ENCODE measurements at places on chromosomes 4 and X.

DNA sequence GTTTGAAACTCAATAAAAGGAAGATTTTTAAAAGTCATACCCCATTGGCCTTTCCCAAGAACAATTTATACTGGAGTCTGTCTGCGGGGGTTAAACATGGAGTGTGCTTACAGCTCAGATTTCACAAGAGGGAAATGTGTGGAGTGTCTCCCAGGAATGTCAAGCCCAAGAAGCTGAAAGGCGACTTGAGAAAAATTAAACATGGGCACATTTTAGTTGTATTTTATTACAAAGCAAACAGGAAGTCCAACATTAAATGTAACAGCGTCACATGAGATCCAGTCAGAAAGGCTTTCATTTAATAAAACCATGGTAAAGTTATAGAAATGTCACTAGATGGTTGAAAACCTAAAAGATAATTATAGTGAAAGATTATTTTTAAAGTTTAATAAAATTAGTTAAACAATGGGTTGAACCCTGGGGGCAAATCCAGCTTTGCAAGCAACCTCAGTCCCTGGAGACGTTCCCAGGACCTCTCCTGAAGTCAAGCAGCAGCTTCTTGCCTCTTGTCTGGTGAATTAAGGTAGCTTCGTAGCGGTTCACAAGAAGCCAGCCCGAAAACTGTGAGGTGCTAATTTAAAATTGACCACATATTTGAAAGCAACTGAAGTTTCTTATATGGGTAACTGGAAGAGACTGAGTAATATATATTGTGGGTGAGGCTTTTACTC lies 168.4 kb upstream of the EDNRA start:
- DNase-seq: no peak

DNA sequence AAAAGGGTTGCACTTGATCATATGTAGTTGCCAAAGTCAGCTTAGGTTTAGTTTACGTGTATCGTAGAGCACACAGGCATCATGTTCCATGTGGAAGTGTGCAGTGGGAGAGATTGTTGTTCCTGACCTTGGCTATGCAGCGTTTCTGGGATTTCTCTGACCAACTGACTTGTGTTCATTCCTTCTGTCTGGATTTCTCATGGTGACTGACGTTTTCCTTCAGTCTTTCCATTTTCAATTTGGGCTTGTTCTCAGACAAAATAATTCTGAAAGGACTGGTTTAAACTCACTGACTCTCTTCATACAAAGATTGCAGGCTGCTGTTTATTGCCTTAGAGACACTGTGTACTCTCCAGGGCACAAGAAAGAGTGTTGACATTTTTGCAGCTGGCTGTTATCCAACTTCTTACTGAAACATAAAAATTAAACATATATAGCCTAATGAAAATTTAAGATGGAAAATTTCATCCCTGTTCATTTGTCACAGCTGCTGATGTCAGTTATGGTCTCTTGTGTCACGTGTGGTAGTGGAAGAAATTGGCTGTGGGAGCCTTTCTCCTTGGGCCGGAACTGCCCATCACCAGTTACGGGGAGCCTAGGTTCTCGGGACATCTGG lies 95.4 kb downstream of the TNIP2 start:
- no peak for DNase-seq

GRCh38 chrX:7987160-7988012 lies 60.2 kb upstream of the PNPLA4 start:
- DNase-seq: peak; percentile 82

DNA sequence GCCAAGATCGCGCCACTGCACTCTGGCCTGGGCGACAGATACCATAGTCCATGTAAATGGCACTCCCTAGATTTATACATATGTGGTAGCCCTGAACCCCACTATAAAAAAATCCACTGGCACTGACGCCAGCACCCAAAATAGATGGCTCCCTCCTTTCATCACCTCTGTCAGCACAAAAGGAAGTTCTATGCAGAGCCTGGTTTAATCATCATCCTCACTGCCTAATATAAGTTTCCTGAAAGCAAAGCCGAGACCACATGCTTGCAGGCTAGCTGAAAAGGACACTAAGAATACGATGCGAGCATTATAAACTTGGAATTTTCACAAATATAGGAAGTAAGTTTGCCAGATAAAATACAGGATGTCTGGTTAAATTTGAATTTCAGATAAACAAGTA lies 27.5 kb upstream of the DOCK11 start:
- no peak for DNase-seq

DNA sequence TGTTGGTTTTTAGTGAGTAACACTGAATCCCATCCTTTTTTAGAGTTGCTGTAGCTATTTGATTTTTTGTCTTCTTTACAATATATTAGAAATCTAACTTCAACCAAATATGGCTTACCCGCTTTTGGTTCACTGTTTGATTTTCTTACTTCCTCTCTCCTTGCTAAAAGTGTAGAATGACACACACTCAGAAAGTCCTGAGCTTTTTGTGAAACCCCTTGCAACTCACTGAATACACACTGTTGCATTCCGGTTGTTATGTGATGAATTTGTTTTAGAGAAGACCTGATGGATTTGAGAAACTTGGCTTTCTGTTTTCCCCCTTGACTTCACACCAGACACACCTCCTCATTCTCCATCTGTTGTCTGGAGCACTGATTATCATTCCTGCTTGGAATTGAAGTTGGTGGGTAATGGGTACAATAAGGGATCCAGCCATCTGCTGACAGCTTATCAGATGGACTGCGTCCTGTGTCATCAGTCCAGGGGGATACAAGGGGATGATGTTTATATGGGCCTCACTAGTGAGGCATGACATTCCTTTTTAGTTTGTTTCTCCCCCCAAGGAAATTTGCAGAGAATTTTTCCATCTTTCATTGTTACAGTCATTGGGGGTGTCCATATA lies 5.2 kb downstream of the TMEM164 start:
- no peak for DNase-seq

GRCh38 chr4:130028552-130028951 lies 932.6 kb downstream of the C4orf33 start:
- DNase-seq: peak; percentile 78

GRCh38 chr4:138298866-138299265 lies 56.7 kb upstream of the SLC7A11 start:
- DNase-seq: peak; percentile 6

GRCh38 chr4:73193155-73193554 lies 65.4 kb downstream of the ANKRD17 start:
- no peak for DNase-seq

DNA sequence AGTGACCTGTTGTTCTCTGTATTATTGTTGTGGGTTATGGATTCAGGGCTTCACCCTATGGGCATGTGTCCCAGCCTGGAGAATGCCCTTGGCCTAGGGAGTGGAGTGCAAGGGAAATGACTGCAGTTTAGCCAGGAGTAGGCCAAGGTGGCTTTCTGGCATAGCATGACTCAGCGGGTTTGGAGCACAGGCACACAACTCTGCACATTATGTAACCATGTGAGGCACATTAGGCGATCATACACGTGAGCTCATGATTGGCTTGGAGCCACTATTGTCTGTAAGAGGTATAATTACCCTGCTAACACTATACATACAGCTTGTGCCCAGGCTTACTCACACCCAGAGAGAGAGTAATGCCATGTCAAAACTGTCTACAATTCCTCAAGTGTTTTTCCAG lies 35.1 kb upstream of the TACR3 start:
- DNase-seq: peak; percentile 17

- DNase-seq: no peak
Measured at GRCh38 chr4:47505666-47506065, 20.6 kb downstream of the ATP10D start.

- DNase-seq: no peak
Measured at GRCh38 chrX:85993539-85994197, 53.7 kb downstream of the CHM start.

GRCh38 chr4:14726441-14726840 lies 275.8 kb upstream of the CPEB2 start:
- DNase-seq: no peak

- DNase-seq: no peak
Measured at GRCh38 chr4:137749466-137749865, 217.2 kb upstream of the PCDH18 start.

DNA sequence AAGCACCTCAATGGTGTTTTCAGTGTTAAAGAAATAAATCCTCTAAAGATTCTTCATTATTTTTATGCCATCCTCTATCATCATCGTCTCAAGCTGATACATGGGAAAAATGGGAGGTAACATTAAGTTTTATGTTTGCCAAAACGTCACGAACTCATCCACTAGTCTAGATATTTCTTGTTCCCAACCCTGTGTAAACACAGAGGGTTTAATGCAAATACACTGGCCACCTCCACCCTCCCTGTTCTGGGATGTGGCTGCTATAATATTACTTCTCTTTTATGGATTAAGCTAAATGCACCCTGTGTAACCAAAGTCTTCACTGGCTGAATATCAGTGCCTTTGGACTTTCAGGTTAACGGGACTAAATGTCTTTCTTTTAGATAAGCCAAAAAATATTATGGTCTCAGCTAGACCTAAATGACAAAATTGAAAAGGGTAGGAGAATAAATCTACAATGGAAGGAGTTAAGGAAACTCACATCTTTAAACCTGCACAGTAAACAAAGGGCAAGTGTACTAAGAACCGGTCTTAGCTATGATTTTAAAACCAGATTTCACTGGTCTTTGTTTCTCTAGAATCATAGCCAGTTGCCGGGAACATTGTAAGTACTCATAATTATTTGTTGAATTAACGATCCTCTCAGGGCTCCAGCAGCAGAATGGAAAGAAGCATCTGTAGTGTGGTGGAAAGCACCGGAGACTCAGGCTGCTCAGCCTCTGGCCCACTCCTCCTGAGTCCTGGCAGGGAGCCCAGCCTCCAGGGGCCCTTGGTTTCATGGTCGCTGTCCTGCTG lies 103.5 kb upstream of the NOCT start:
- no peak for DNase-seq

- DNase-seq: no peak
Measured at GRCh38 chrX:3803305-3803704, 89.9 kb upstream of the PRKX start.

DNA sequence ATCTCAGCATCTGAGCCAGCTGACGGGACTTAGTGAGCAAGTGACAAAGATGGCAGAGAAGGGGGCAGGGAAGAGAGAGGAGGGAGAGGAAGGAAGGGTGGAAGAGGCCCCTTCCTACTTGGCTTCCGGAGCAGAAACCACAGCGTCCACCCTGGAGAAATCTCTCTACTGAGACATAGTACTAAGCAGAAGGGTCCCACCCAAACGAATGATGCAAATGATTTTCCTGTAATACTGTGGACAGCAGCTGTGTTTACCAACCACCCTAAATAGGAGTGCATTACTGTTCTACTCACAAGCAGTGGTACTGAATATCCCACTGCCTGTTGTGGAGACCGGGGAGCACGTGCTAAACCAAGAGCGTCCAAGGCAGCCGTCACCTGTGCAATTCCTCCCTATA lies 29.4 kb downstream of the DTHD1 start:
- DNase-seq: peak; percentile 97

DNA sequence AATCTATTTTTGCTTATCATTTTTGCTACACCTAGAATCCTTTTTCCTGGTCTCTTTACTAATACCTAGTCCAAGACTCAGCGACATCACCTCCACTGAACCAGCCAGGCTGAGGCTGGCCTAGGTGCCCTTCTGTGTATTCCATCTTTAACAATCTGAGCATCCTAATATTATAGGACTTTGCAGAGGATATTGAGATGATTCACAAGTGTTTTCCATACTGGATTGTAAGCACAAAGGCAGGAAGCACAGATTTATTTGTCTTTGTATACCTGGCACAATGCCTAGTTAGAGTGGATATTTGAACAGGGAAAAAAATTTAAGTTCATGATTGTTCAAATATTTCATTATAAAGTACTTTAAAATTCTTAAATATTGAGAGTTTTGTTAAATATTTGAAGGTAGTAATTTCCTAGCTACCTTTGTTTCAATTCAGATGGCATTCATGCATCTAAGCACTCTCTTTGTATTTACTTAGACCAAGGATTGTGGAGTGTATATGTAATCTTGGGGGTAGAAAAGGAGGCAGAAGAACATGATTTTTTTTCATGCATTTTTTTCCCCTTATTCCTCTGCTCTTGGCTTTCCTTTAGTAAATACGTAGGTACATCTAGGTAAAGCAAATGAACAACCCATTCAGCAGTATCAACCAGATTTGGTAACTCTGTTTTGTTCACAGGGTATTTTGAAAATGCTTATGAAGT lies 18.4 kb downstream of the SMARCA5 start:
- DNase-seq: no peak

GRCh38 chr4:8185295-8185694 lies 13.8 kb upstream of the SH3TC1 start:
- peak; percentile 79 for DNase-seq

DNA sequence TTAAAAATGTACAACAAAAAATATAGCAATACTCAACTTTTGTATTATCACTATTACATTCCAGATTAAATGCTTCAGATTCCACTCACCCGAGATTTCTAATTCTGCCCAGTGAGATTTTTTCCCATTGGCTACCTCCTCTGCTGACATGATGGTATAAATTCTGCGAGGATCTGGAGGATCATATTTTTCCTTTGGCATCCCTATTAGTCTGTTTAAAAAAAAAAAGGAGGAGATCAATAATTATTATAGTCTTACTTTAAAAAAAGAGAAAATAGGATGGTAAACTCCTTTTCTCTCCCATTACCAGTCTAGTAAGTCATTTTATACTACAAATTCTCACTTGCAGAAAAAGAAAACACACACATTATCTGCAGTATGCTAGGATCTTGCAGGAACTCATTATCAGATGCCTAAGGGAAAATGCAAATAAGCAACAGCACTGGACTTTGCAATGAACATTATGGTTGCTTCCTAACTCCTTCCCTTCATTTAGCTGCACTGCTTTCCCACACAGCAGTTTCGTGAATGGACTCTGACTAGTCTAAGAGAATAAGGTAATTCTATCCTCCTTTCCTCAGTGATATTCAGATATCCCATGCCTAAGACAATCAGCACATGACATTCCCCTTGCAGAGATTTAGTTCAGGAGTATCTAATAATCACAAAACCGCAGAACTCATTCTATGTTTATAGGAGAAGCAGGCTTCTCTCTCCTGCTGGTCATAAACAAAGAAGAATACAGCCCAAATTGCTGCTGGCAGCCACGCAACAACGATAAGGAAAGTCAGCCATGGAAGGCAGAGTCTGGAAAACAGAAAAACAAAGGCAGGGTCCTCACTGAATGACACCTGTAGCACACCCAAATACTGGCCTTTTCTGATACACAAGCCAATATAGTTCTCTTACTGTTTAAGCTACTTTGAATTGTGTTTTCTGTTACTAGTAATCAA lies 42.7 kb downstream of the CNOT6L start:
- DNase-seq: no peak

- DNase-seq: no peak
Measured at GRCh38 chr4:184415071-184415470, 59.3 kb downstream of the IRF2 start.

DNA sequence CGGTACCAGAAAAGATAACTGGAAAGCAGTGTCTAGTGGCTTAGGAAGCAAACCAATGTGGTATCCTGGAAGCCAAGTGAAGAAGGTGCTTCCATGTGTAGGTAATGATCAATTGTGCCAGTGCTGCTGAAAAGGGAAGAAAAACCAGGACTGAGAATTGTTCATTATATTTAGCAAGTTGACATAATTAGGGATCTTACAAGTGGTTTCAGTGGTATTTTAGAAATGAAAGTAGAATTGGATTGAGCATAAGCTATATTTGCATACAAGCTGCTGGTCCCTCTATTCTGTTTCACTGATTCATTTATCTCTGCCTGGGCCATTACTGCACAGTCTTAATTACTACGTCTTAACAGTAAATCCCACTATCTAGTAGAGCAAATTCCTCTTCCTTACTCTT lies 32.3 kb downstream of the PRDM8 start:
- no peak for DNase-seq

All from NB4 (cell line).